ENCODE measurements at places on chromosomes 6 and 20.

DNA sequence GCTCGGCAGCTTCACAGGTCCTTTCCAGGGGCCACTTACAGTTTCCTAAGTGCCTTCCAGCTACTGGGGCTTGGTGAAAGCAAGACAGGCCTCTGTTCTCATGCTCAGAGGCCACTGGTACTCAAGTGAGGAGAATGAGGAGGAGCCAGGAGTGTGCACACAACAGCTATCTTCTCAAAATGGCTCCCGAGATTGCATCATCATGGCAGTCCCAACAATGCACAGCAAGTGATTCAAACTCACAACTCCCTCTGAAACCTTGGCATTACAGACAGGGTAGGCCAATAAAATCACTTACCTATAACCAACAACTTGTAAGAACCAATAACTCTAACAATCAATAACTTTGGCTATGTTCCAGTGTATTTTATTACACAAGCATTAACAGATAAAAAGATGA lies 77.4 kb downstream of the RALGAPA2 start:
- no peak for DNase-seq

- no peak for DNase-seq
Measured at GRCh38 chr6:146545581-146545980, 1.9 kb downstream of the RAB32 start.

- DNase-seq: no peak
Measured at GRCh38 chr6:7136859-7137334, 29.1 kb downstream of the RREB1 start.

DNA sequence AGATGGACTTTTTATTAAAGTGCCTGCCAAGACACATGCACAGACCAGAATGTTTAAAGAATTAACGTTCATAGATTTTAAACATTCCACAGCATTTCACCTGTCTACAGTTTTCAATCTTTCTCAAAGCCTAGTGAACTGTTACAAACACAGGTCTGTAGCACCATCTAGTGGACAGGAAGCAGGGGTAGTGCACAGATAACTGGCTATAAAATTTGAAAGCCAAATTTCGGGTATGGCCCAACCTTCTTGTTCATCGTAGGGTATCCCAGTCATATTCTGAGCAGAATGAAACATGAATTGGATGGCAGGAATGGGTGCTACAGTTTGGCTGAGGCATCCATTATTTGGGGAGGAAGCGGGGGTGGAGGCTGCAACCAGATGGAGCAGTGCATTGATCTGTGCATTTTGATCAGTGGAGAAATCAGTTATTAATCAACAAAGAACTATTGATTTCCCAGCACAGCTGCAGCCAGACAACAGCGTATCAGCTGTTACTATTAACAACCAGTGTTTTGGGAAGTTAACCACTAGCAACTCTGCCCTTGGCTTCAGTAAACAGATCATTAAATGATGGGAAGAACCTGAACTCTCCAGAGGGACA lies 56.1 kb upstream of the B3GAT2 start:
- DNase-seq: peak; percentile 79

DNA sequence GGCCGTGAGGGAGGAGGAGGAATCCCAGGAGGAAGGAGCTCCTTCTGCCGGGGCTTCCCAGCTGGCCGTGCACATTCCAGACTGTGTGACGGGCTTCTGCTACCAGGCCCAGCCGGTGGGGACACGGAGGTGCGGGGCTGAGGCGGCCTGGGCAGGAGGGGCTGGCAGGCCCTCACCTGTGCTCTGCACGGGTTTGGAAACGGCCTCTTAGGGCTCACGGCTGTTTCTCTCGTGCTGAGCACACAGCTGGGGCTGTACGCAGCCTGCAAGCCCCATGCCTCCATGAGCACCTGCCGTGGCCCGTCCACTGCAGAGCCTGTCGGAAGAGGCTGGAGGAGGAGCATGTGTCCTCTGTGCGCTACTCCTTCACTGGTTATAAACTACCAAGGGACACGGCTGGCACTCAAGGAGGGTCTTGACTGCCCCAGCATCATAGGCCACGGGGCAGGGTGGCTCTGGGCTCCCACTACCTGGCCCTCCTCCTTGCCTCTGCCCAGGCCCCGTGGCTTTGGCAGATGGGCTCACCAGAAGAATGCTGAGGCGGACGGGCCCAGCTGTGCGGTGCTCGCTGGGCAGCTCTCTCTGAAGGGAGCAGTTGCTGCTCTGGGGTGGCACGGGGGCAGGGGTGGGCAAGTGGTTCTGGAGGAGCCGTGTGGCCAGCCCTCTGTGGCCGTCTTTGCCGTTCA lies 15.8 kb downstream of the NPEPL1 start:
- DNase-seq: no peak
